ENCODE measurements at places on chromosomes 1 and 21. TPM values are rescaled to one million over a fixed set of nuclear protein-coding genes. Genes with fewer than 3 reads are reported as not detected.

Gene FCRL1
- 0.85 TPM for total RNA-seq

Gene ATP13A2
- 63.6 TPM for total RNA-seq

Gene RBBP5
- 20.0 TPM for total RNA-seq

Gene RAP1GAP
- 20.7 TPM for total RNA-seq

Gene OR10Z1
- not detected for total RNA-seq

Gene NDUFS5
- total RNA-seq, result 166 TPM

Gene GUCA2A
- total RNA-seq, result not detected

Gene S100A1
- total RNA-seq, result 2.3 TPM
